Heart left ventricle (tissue), 16 donors: ENCODE measurements at places on chromosomes 1 and 21. TPM values are rescaled to one million over a fixed set of nuclear protein-coding genes. Genes with fewer than 3 reads are reported as not detected.

The MATN1 gene
- not detected for polyA plus RNA-seq

The ATP1A2 gene
- polyA plus RNA-seq, result 79.3 TPM

The NMNAT2 gene
- 1.5 TPM for polyA plus RNA-seq

The ERICH3 gene
- 0.08 TPM for polyA plus RNA-seq

The GSTM1 gene
- polyA plus RNA-seq, result 0.10 TPM

The TNFRSF8 gene
- polyA plus RNA-seq, result 1.1 TPM

The NEK2 gene
- polyA plus RNA-seq, result 0.10 TPM

GRCh38 chr1:209375671-209376365, 207.7 kb upstream of the CAMK1G start:
- H3K27me3 ChIP-seq, result no peaks in the 10 kb centered on the region
- H3K36me3 ChIP-seq, result no peaks in the 10 kb centered on the region
- H3K4me3 ChIP-seq, result no peak overlapping the region
- H3K27ac ChIP-seq, result no peak overlapping the region
- H3K4me1 ChIP-seq, result no peaks in the 10 kb centered on the region

DNA sequence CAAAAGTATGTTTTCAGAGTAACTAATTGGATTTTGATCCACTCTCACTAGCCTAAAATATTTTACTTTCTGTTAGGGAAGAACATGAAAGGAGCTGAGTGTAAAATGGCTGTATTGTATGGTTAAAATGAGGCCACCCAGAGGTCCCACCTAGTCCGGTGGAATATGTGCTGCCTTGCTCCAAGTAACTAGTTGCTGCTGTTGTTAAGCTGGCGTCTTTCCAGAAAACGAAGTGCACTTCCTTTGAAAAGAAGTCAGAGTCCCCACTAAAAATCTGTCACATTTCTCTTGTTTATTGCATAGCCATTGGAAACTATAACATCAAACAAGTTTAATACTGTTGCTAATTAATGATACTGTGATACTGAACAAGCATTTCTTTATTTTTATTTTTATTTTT, 3.2 kb downstream of the SLC25A33 start:
- no peaks in the 10 kb centered on the region for H3K27me3 ChIP-seq
- H3K36me3 ChIP-seq, result no peaks in the 10 kb centered on the region
- peak overlapping the region; percentile 36 for H3K27ac ChIP-seq
- H3K4me1 ChIP-seq, result peaks cover 18% of the 10 kb centered on the region
- peak overlapping the region; percentile 9 for H3K4me3 ChIP-seq

DNA sequence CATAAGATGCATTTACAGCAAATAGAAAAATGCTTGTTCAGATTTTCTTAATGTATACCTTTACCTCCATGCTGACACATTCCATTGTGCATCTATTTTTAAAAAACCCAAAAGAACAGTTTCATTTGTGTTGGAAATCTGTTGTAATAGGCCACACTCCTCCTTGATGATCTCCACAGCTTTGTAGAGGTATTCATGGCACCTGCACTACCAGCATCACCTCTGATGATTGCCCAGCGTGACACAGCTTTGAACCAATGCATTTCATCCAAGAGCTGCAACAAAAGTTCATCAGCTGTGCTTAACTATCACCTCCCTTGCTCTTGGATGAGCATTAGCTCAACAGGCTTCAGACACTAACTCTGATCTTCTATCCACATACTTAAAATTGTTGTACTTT, 8.2 kb downstream of the DYNLT5 start:
- no peak overlapping the region for H3K4me3 ChIP-seq
- DNase-seq, result no peak
- H3K36me3 ChIP-seq, result no peaks in the 10 kb centered on the region
- H3K4me1 ChIP-seq, result no peaks in the 10 kb centered on the region
- H3K27me3 ChIP-seq, result no peaks in the 10 kb centered on the region

DNA sequence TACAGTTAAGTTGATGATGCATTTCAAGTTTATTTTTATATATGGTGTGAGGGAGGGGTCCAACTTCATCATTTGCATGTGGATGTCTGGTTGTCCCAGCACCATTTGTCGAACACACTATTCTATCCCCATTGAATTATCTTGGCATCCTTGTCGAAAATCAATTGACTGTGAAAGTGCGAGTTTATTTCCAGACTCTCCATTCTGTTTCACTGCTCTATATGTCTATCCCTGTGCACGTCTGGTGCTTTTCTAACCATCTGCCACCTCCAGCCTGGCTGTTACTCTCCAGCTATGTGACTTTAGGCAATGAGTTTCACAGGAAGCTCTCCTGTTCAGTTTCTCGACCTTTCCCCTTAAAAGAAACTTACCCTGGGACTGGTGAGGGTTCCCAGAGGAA, 137.1 kb upstream of the KLHDC7A start:
- no peak overlapping the region for H3K27ac ChIP-seq
- DNase-seq, result no peak
- H3K36me3 ChIP-seq, result no peaks in the 10 kb centered on the region
- no peaks in the 10 kb centered on the region for H3K27me3 ChIP-seq

GRCh38 chr1:83527987-83528386, 470.9 kb downstream of the TTLL7 start:
- no peak for DNase-seq
- no peaks in the 10 kb centered on the region for H3K4me1 ChIP-seq
- no peaks in the 10 kb centered on the region for H3K27me3 ChIP-seq
- H3K36me3 ChIP-seq, result no peaks in the 10 kb centered on the region
- H3K4me3 ChIP-seq, result no peak overlapping the region

DNA sequence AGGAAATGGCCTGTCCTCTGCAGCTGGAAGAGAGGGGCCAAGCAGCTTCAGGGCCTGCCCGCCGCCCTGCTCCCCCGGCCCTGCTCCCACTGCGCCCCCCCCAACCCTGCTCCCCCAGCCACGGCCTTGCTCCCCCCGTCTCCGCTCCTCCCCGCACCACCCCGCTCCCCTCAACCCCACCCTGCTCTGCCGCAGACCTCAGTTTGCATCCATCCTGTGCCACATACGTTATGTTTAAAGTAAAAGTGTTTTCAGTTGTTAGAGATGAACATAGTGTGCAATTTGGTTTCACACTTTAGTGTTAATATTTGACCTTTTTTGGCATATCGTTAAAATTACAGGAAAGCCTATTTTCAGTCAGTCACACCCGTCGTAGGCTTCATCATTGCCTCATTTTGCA, 34.1 kb upstream of the DIP2A start:
- no peak overlapping the region for H3K4me3 ChIP-seq
- peak; percentile 31 for DNase-seq
- H3K27me3 ChIP-seq, result no peaks in the 10 kb centered on the region

GRCh38 chr1:234286206-234286605, 87.0 kb upstream of the COA6 start:
- no peak overlapping the region for H3K4me3 ChIP-seq
- no peaks in the 10 kb centered on the region for H3K4me1 ChIP-seq
- no peaks in the 10 kb centered on the region for H3K36me3 ChIP-seq
- no peak for DNase-seq
- H3K27ac ChIP-seq, result no peak overlapping the region

GRCh38 chr1:113980110-113980509, 836 bp downstream of the OLFML3 start:
- H3K27me3 ChIP-seq, result no peaks in the 10 kb centered on the region
- peak overlapping the region; percentile 40 for H3K4me3 ChIP-seq
- DNase-seq, result peak; percentile 82
- peak overlapping the region; percentile 45 for H3K27ac ChIP-seq

DNA sequence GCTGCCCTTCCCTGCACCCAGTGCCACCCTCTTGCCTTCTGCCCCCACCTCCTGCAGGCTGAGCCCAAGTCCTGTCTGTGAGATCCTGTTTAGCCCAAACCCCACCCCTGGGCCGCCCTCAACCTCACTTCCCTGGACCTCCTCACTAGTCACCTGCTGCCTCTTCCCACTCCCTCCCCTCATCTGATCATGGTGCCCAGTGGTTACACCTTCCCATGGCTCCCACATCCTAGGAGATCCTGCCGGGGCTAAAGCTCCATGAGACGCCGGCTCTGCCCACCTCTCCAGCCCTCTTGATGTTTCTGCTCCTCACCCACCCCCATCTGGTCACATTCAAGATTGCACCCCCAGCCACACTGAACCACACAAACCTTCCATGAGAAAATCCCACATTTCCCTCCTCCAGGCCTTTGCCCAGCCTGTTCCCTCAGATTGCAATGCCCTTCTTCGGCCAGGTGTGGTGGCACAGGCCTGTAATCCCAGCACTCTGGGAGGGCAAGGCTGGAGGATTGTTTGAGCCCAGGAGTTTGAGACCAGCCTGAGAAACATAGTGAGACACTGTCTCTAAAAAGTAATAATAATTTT, 17.0 kb downstream of the TTC39A start:
- no peaks in the 10 kb centered on the region for H3K4me1 ChIP-seq
- peak; percentile 13 for DNase-seq
- H3K27ac ChIP-seq, result no peak overlapping the region
- H3K4me3 ChIP-seq, result no peak overlapping the region

DNA sequence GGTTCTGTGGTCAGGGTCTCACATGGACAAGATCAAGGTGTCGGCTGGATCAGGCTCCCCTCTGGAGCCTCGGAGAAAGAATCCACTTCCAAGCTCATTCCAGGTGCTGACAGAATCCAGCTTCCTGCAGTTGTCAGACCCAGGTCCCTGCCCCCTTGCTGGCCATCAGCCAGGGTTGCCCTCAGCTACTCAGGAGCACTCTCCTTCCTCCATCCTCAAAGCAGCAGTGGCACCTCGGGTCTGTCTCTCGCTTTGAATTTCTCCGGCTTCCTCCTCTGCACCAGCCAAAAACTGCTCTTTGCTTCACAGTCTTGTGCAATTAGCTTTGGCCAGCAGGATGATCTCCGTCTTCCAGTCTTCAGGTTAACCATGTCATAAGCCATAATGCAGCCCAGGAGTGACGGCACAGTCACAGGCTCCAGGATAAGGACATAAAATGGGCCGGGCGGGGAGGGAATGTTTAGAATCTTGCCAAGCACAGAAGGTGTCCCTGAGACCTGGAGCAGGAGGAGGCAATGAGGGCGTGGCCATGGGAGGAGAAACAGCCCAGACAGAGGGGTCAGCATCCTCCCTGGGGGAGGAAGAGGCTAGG, 79.4 kb upstream of the SLC25A33 start:
- no peak overlapping the region for H3K4me3 ChIP-seq
- DNase-seq, result no peak
- H3K4me1 ChIP-seq, result no peaks in the 10 kb centered on the region
- H3K36me3 ChIP-seq, result no peaks in the 10 kb centered on the region
- no peaks in the 10 kb centered on the region for H3K27me3 ChIP-seq
- no peak overlapping the region for H3K27ac ChIP-seq

DNA sequence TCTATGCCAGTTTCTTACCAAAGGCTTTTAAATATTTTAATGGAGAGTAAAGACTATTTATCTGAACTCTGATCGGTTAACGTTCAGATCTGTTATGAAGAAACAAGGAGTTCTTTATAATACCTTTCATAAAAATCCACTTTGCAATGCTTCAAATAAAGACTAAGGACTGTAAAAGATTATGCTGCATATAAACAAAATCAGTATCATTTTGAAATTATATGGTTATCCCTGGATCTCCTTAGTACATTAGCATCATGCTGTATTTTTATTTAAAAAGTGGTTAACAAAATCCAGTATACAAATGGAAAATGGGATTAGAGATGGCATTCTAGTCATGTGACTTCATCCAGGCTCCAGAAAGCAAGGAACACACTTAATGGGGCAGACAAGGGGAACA, 386.8 kb downstream of the LMO4 start:
- no peaks in the 10 kb centered on the region for H3K4me1 ChIP-seq
- no peaks in the 10 kb centered on the region for H3K27me3 ChIP-seq
- H3K27ac ChIP-seq, result no peak overlapping the region
- H3K36me3 ChIP-seq, result no peaks in the 10 kb centered on the region
- DNase-seq, result no peak

- no peaks in the 10 kb centered on the region for H3K4me1 ChIP-seq
- H3K4me3 ChIP-seq, result no peak overlapping the region
- no peak overlapping the region for H3K27ac ChIP-seq
- no peaks in the 10 kb centered on the region for H3K36me3 ChIP-seq
- H3K27me3 ChIP-seq, result no peaks in the 10 kb centered on the region
Observed at GRCh38 chr1:14571810-14572767, 26.4 kb upstream of the KAZN start.

DNA sequence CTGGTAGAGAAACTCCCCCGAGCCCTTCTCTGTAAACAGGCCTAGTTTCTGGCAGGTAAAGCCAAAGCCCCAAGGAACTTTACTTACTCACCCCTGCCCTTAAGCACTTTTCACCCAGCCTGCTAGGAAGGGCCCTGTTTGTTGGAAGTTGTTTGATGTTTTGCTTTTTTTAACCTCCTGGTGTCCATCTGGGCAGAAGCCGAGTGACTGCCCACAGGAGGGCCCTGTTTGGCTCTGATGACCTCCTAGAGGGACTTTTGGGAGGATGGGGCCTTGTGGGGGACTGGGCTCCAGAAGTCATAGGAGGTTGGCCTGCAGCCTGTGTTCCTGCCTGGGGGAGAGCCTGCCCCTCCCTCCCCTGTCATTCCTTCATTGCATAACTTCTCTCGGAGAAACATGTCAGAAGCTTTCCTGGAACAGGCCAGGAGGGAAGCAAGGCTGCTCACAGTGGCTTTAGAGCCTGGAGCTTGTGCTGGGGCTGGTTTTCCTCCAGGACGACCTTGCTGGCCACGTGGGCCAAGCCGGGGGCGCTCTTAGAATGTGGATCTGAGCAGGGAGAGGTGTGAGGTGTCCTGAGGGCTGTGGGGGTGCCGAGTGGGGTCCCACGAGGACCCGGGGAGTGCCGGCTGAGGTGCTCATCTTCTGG, 33.9 kb downstream of the COQ8A start:
- H3K27me3 ChIP-seq, result no peaks in the 10 kb centered on the region
- H3K27ac ChIP-seq, result peak overlapping the region; percentile 89
- H3K4me3 ChIP-seq, result no peak overlapping the region
- peaks cover 46% of the 10 kb centered on the region for H3K4me1 ChIP-seq
- DNase-seq, result peak; percentile 75

DNA sequence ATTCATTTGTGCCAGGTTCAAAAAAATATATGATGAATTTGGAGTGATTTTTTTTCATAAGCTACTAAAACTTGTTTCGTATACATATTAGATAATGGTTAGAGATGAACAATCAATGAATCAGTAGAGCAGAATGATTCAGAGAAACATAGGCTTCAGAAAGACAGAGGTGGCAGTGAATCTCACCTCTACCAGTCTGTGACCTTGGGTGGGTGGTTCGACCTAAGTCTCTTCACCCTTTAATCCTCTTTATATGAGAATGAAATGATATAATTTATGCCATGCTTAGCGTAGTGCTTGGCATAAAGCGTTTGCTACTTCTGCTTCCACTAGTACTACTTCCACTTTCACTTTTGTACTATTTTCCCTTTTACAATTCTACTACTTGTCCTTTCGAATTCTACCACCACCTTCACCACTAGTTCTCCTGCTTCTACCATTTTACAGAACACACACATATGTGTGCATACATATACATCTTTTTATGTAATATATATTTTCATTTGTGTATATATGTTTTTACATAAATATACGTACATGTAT, 45.1 kb downstream of the FYB2 start:
- H3K27me3 ChIP-seq, result no peaks in the 10 kb centered on the region
- H3K36me3 ChIP-seq, result no peaks in the 10 kb centered on the region
- H3K4me1 ChIP-seq, result no peaks in the 10 kb centered on the region
- no peak overlapping the region for H3K4me3 ChIP-seq
- no peak for DNase-seq

- DNase-seq, result no peak
- no peaks in the 10 kb centered on the region for H3K36me3 ChIP-seq
- H3K27ac ChIP-seq, result no peak overlapping the region
- peaks cover 15% of the 10 kb centered on the region for H3K4me1 ChIP-seq
- no peaks in the 10 kb centered on the region for H3K27me3 ChIP-seq
- no peak overlapping the region for H3K4me3 ChIP-seq
Observed at GRCh38 chr1:205547936-205548827, 43.7 kb downstream of the CDK18 start.

GRCh38 chr1:226786550-226786949, 47.5 kb upstream of the ITPKB start:
- no peak for DNase-seq
- H3K27me3 ChIP-seq, result no peaks in the 10 kb centered on the region
- no peaks in the 10 kb centered on the region for H3K36me3 ChIP-seq
- H3K4me3 ChIP-seq, result no peak overlapping the region
- no peaks in the 10 kb centered on the region for H3K4me1 ChIP-seq
- H3K27ac ChIP-seq, result no peak overlapping the region
